ENCODE measurements at places on chromosomes 2 and 18.

- no peak for ATAC-seq
Observed at GRCh38 chr2:127149384-127149783, 42.4 kb upstream of the BIN1 start.

- no peak for ATAC-seq
Observed at GRCh38 chr2:130834091-130834930, 2.4 kb upstream of the ARHGEF4 start.

DNA sequence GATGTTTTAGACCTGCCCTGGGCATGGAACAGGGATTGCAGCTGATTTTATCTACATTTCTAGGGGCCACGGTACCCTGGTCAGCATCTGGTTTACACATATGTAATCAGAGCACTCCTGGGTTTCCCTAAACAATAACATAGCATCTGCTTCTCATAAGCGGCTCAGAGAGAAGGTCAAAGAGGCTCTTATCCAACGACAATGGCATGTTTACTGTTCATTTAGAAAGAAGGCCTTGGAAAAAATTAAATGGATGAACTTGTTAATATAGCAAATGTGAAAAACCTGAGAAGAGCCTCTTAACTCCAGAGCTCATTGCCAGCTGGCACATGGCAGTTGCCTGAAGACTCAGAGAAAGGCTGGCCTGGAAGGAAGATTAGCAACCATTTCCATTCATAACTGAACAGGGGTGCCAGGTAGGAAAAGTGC, 202.8 kb upstream of the THUMPD2 start:
- no peak for ATAC-seq

DNA sequence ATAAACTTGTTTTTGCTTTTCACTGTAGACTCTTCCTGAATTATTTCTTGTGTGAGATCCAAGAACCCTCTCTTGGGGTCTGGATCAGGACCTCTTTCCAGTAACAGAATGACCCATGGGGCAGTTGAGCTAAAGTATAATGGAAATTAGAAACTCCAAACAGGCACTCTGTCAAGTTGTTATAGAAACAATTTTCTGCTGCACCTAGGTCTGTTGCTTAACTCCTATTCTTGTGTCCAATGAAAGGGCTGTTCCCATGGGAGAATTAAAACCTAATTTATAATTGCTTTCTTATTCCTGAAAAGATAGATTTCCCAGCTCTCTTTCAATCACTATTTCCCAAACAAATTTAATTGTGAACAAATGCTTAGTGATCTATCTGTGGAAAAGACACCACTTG, 1341.3 kb upstream of the PIK3C3 start:
- ATAC-seq: no peak

GRCh38 chr2:143399631-143400069, 270.4 kb downstream of the ARHGAP15 start:
- ATAC-seq: no peak

GRCh38 chr2:110099471-110100225, 16.0 kb downstream of the MALL start:
- no peak for ATAC-seq

- no peak for ATAC-seq
Observed at GRCh38 chr2:203646266-203646864, 60.1 kb upstream of the CD28 start.

- ATAC-seq: no peak
Observed at GRCh38 chr18:45168866-45169600, 446.2 kb upstream of the SLC14A2 start.

GRCh38 chr18:53864770-53865169, 359.7 kb downstream of the MBD2 start:
- no peak for ATAC-seq

DNA sequence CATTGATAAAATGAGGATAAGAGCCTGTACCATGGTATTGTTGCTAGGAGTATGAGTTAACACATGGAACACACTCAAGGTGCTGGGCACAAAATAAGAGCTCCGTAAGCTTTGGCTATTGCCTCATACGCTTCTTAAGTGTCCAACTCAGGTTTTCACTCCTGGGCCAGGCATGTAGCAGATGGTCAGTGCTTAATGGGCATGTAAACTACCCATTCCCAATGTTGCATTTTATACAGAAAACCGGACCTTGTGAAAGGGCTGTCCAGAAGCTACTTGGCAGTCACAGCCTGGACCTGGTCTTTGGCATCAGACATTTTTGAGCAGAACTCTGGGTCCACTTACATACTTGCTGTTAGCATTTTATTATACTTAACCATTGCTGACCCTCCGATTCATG, 26.9 kb downstream of the MGAT5 start:
- no peak for ATAC-seq

DNA sequence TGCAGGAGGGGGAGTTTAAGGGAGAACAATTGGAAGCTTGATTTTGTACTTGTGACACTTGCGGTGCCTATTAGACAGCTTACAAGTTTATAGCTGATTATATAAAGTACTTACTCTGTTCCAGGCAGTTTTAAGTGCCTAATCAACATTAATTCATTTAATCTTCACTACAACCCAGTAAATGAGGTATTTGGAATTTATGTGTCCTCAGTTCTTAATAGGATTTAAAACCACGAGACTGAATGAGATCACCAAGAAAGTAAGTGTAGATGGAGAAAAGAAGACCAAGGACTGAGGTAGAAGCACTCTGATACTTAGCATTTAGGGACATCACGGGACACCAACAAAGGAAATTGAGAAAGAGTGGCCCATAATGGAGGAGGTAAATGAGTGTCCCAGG, 49.8 kb downstream of the ZC3H15 start:
- no peak for ATAC-seq

DNA sequence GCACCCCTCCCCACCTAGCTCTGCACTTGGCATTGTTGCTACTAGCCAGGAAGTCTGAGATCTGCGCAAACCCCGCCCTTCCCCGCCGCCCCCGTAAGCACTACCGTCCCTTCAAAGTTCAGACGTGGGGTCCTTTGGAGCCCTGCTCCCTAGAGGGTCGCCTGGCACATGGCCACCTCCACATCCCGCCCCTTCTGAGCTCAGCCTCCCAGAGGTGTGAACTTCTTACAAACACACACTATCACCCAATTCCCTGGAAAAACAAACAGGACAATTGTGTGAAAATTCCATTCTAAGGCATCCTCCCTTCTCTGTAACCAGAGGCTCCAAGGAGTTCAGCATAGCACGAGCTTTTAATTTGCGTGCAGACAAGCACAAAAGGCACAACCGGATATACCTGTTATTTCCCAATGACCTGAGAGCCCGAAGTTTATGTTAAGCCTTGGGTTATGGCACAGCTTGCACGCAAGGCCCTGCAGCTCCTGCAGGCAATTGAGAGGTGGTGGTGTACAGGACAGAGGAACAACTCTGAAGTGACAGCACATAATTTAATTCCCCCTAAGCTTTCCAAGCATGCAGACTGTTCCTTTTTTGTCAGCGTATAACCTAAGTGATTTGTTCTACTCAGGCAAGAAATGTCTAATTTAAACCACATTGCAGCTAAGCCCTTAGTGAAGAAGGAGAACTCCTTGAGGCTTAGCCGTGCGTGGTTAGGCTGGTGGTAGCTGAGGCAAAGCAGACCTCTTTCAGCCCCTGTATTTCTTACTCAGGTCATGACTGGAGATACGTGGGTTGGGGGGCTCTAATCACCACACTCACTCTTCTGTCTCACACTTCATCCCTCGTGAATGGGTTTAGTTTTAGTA, 20.3 kb upstream of the CYP1B1 start:
- peak; percentile 41 for ATAC-seq

- ATAC-seq: no peak
Observed at GRCh38 chr2:9167718-9168657, 38.6 kb upstream of the ASAP2 start.
